Activated CD8-positive, alpha-beta memory T cell treated with anti-CD3 and anti-CD28 coated beads, Interleukin-2, amount 10 ng/mL, durations not matched to agents 7 days and 5 days (primary cell): ENCODE measurements at places on chromosomes 7 and 10.

GRCh38 chr7:28613262-28613661, 200.9 kb downstream of the CREB5 start:
- no peak overlapping the region for H3K4me3 ChIP-seq
- no peaks in the 10 kb centered on the region for H3K4me1 ChIP-seq
- H3K36me3 ChIP-seq: no peaks in the 10 kb centered on the region
- no peak overlapping the region for H3K27ac ChIP-seq
- no peak for DNase-seq
- H3K27me3 ChIP-seq: no peaks in the 10 kb centered on the region

- no peak overlapping the region for H3K27ac ChIP-seq
- no peak overlapping the region for H3K4me3 ChIP-seq
- no peak for DNase-seq
- no peaks in the 10 kb centered on the region for H3K36me3 ChIP-seq
- H3K4me1 ChIP-seq: no peaks in the 10 kb centered on the region
- H3K27me3 ChIP-seq: no peaks in the 10 kb centered on the region
Measured at GRCh38 chr10:128627811-128628210, 501.6 kb upstream of the MKI67 start.

- no peak overlapping the region for H3K4me3 ChIP-seq
- H3K36me3 ChIP-seq: no peaks in the 10 kb centered on the region
- no peak overlapping the region for H3K27ac ChIP-seq
Measured at GRCh38 chr7:137656850-137657232, 189.9 kb downstream of the DGKI start.

GRCh38 chr10:112490545-112490944, 43.5 kb downstream of the VTI1A start:
- no peak overlapping the region for H3K27ac ChIP-seq
- DNase-seq: no peak
- peaks cover 1% of the 10 kb centered on the region for H3K36me3 ChIP-seq
- peaks cover 6% of the 10 kb centered on the region for H3K4me1 ChIP-seq
- no peaks in the 10 kb centered on the region for H3K27me3 ChIP-seq
- no peak overlapping the region for H3K4me3 ChIP-seq
